Stimulated activated CD8-positive, alpha-beta memory T cell treated with anti-CD3 and anti-CD28 coated beads, Interleukin-15, amount 100 ng/mL, for 4 hours (primary cell): ENCODE measurements at places on chromosomes 5 and 9.

DNA sequence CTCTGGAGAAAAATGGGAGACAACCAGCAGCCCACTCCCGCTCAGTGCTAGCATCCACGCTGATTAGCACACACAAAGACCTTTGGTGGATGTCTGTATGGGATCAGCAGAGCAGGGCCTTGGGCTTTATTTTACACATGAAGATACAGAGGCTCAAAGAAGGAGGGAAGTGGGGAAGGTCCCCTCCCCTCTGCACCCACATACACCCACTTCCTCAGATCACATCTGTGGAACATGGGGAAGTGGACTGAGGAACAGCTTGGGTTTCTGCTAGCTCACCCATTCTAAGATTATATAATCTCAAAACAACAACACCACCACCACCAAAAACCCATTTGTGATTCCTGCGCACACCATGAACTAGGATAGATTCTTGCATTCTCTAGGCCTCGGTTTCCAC is 14.0 kb downstream of the GGTA1 start:
- DNase-seq, result no peak

- DNase-seq, result no peak
Measured at GRCh38 chr5:166354332-166354731, 1937.1 kb upstream of the WWC1 start.

GRCh38 chr9:113454914-113455761 is 8.4 kb upstream of the RGS3 start:
- no peak for DNase-seq

DNA sequence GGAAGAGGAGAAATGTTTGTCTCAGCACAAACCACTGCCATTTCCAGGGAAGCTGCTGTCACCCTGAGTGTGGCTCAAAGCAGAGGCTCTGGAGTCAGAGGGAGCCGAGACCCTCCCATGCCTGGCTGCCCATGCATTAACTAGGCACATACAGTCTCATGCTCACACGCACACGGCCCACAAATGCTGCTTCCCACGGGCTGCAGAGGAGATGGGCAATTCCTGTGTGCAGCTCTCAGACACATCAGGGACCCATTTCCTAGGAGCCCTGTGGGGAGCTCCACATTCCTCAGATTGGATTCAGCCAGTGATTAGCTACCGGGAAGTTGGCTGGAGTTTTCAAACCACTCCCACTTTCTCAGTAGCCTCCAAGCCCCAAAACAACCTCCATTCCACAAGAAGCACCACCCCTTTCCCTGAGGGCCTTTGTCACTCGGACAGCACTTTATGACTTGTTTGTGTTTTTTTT is 9.1 kb upstream of the PTGES start:
- DNase-seq, result no peak

DNA sequence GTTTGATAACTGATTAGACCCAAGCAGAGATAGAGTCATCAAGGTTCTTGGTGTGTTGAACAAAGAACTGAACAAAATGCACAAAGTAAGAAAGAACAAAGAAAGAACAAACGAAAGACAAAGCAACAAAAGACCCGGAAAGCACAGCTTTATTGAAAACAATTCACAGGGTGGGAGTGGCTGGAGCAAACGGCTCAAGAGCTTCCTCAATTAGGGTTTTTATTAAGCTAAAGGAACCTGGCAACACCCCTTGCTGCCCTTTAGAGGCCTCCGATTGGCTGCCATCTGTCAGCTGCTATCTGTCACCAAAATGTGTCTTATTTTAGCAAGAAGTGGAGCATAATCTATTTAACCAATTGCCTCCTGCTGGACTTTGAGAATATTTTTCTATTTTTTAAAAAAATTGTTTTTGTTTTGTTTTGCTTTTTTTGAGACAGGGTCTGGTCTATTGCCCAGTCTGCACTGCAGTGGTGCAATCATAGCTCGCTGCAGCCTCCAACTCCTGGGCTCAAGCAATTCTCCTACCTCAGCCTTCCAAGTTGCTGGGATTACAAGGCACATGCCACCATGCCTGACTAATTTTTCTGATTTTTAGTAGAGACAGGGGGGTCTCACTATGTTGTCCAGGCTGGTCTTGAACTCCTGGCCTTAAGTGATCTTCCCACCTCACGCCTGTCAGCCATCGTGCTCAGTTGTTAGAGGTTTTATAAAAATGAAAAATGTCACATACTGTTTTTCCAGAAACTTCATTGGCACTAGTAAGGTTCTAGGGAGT is 7.7 kb upstream of the ABO start:
- DNase-seq, result no peak

DNA sequence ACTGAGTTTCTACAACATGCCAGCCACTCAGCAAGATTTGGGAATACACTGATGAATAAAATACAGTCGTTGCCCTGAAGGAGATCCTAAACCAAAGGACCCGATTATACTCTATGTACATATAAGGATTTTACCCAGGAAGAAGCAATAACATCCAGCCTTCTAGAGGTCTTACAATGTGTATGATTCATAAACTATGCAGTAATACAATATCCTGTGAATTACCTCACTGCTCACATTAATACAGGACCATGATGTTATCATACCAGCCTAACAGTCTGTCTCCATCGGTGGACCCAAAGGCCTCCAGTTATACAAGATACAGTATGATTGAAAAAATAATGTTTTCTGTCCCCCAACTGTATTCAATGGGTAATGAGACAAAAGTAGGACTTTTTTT is 310.5 kb upstream of the TRPM3 start:
- no peak for DNase-seq

DNA sequence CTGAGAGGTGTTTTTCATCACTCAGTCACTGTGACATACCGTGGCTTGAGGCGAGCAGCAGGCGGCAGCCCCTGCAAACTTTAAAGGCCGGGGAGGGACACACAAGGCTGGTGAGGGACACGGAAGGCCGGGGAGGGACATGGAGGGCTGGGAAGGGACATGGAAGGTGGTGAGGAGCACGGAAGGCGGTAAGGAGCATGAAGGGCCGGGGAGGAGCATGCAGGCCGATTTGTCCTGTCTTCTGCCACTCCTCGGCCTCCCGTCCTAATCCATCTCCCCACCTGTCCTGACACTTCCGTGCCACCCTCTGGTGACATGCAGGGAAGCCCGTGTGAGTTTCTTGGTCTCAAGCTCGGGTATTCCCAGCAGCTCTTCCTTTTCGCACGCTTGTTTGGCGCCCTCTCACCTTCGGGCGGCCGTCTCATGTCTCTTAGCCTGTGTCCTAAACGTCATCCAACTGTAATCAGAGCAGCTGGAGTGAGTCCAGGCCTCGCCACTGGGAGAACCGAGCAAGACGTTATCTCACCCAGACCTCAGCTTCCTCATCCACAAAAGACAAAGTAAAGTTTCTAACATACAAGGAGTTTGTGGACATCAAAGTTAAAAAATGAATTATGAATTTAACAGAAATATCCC is 126.5 kb downstream of the MRPL36 start:
- no peak for DNase-seq

DNA sequence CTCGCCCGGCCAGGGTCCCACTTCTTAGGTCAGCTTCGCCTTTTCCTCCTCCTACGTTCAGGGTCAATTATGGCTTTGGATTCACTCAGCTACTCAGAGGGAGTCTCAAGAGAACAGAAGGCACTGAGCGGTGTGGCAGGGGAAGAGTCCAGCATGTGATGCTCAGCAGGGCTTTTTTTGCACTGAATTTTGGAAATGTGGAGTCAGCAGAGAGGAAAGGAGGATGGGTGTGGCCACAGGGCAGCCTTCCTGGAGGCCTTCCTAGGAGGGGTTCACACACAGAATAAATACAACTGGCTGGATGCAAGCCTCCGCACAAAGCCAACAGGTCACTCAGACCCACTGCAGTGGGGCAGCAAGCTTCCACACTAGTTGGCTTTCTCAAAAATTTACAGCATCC is 4.8 kb downstream of the NAIF1 start:
- DNase-seq, result no peak

- no peak for DNase-seq
Measured at GRCh38 chr9:114432323-114433067, 44.7 kb upstream of the AKNA start.

DNA sequence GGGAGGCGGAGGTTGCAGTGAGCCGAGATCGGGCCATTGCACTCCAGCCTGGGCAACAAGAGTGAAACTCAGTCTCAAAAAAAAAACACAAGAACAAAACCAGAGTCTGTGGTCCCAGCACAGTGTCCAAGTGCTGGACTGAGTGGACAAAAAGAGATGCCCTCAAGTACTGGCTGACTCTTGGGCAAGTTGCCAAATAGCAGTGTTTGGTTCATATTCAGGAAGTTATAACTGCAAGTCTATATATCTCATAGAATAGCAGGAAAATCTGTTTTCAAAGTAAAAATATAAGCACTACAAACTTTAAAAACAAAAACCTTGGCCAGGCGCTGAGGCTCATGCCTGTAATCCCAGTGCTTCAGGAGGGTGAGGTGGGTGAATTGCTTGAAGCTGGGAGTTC is 7.3 kb downstream of the HABP4 start:
- no peak for DNase-seq

DNA sequence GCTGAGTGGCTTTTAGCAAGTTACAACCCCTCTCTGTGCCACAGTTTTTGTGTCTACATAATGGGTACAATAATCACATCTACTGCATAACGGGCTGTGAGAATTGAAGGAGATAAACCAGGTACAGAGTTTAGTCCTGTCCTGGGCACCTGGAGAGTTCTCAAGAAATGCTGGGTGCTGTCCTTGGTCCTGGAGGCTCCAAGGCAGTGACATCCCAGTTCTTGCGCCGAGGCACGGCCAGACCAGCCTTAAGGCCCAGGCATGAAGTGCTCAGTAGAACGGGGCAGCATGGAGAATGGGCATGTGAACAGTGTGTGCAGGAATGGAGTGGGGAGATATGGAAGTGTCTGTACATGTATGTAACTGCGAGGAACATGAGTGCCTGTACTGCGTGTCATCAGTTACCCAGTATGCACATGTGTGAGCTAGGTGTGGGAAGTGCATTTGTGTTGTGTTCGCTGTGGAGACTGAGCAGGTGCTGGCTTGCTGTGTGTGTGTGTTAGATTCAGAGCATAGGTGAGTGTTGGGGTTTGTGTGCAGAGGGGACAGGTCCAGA is 6.3 kb upstream of the UNC5A start:
- DNase-seq, result no peak

DNA sequence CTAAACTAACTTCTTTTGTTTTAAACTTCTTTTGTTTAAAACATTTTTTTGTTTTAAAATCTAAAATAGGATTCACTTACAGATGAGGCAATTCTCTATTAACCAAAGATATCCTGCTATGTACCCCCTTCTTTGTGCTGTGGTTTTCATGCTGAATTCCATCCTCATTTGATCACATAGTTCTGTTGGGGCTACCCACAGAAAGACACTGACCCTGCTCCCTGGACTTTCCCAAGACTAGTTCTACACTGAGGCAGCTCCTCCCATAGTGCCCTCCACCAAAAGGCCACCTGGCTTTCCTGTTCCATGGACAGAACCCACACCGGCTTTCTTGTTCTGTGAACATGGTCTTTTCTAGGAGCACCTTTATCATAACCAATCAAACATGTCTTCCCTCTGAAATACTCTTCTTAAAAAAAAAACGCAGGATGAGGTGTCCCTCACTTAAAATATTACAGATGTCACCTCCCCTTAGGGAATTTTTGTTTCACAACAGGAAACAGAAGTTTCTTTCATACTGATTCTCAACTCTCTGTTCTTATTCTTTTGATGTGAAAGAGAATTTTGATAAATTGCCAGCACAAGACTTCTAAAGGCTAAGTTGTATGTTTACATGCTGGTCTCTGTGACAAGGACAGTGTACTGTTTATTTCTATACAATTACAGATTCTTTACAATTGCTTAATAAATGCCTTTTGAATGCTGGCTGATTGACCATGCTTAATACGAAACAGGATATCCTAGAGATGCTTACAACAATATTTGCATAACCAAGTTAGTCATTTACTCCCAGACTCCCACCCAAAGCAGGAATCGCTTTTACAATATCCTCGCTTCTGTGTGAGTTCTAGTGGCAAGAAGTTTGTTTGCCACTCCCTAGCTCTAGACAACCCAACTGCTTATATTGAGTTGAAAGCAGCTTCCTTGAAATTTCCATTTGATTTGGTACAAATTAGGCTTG is 300.4 kb downstream of the DTWD2 start:
- no peak for DNase-seq

DNA sequence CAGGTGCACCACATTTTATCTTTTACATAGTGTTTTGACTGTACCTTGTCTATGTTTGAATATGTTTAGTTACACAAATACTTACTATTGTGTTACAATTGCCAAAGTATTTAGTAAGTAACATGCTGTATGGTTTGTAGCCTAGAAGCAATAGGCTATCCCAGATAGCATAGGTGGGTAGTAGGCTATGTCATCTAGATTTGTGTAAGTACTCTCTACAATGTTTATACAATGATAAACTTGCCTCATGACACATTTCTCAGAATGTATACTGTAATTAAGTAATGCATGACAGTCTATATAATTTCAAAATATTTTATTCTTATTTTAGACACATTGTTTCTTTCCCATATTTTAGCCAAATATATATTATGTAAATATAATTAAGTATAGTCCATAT is 836.8 kb upstream of the CDH9 start:
- DNase-seq, result no peak

DNA sequence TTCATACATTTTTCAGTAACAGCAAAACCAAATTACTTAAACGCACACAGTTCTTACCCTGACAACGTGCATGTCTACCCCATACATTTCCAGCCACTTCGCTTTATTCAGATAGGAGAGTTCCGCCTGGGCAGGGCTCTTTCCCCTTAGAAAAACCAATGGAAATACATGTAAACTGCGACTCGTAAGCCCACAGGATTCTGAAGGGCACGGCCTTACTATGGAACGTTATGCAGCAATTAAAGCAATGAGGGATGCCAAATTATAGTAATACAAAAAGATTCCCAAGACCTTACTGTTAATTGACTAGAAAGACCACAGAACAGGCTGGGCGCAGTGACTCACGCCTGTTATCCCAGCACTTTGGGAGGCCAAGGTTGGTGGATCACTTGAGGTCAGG is 64.5 kb downstream of the EPB41L4B start:
- no peak for DNase-seq

- DNase-seq, result no peak
Measured at GRCh38 chr5:160452795-160453194, 31.1 kb downstream of the PTTG1 start.

DNA sequence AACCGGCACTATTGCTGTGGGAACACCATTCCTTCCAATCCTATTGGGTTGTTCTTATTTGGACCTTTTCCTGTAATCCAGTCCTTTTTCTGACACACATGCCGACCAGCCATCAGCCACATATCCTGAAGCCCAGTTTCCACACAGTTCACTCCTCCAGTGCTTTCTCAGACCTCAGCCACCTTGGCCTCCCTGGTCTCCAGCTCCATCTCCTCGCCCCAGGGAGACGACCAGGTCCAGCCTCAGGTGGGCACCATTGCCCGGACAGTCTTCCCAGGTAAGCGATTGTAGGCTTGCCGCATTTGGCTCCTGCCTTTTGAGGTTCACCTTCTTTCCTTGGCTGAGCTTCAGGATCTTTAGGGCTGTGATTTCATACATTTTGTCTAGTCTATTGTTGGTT is 15.2 kb upstream of the TERT start:
- no peak for DNase-seq

- DNase-seq, result no peak
Measured at GRCh38 chr5:67453111-67453905, 256.7 kb upstream of the CD180 start.
